ENCODE measurements at places on chromosomes 7 and 10.

- DNase-seq = no peak
Observed at GRCh38 chr7:30935569-30935877, 23.9 kb downstream of the AQP1 start.

- peak; percentile 68 for DNase-seq
Observed at GRCh38 chr10:112361951-112362751, 11.8 kb upstream of the ACSL5 start.

DNA sequence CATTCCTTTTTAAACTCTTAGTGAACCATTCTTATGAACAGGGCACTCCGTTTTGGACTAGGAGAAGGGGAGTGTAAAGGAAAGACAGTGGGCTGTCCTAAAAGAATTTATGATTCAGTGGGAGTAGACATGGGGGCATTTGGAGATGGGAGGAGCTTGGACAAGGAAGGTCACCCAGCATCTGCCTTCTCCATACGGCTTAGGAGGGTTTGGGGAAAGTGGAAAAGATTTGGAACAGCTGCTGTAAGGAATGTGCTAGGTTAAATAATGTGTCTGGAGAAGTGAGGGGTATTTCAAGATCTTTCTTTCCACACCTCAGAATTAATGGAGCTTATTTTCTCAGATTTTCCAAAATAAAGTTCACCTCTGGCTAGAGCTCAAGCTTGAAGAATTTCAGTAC is 24.0 kb downstream of the SLC35G1 start:
- no peak for DNase-seq

DNA sequence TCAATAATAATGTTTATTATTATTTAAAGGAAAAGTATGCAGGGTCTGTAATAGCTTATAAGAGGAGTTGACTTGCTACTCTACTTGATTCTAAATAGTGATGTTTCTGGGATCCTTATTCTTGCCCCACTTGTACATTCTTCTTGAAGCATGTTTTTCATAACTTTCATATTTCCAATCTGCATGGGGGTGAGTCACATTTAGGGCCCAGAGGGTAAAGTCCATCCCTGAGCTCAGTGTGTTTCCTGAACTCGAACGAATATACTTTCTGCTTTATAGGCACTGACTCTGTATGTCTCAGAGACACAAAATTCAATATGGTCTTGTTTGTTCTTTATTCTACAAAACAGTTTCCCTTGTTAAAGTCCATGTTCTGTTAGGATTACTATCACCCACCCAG is 61.0 kb upstream of the SMIM30 start:
- no peak for DNase-seq

Measured in Daoy (cell line).